CD4-positive, alpha-beta T cell treated with Interleukin-1 beta for 1 hour (primary cell): ENCODE measurements at places on chromosomes 4 and X.

DNA sequence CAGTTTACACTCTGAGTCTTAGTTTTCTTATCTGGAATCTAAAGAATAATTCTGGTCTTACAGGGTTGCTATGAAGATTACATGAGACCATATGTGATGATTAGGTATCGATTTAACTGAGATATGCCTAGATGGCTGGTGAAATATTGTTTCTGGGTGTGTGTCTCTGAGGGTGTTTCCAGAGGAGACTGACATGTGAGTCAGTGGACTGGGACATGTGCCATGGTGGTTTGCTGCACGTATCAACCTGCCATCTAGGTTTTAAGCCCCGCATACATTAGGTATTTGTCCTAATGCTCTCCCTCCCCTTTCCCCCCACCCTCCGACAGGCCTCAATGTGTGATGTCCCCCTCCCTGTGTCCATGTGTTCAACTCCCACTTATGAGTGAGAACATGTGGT is 186.0 kb upstream of the CXorf66 start:
- no peak for DNase-seq

- DNase-seq: no peak
Measured at GRCh38 chrX:39749728-39750127, 348.0 kb downstream of the BCOR start.

GRCh38 chr4:184863916-184864315 is 38.1 kb upstream of the ACSL1 start:
- DNase-seq: no peak

DNA sequence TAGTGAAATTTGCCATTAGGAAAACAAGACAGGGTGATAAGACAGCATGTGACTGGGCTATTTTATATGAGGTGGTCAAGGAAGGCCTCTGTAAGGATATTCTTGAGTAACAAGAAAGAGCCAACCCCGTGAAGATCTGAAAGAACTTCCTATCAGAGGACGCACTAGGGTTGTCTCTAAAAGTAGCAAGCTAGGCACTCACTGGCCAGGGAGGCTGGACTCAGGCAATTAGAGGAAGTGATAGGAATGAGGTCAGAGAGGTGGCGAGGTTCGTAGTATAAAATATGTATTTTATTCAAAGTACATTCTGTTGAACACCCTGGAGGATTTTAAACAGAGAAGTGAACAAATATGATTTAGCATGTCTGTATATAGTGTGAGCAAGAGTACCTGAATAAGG is 4.6 kb downstream of the BMPR1B start:
- DNase-seq: no peak

GRCh38 chr4:1463088-1463926 is 57.1 kb upstream of the NKX1-1 start:
- no peak for DNase-seq

- DNase-seq: no peak
Measured at GRCh38 chr4:98508829-98509598, 149.4 kb downstream of the TSPAN5 start.
